HTR-8/SVneo (cell line): ENCODE measurements at places on chromosomes 11 and 22.

DNA sequence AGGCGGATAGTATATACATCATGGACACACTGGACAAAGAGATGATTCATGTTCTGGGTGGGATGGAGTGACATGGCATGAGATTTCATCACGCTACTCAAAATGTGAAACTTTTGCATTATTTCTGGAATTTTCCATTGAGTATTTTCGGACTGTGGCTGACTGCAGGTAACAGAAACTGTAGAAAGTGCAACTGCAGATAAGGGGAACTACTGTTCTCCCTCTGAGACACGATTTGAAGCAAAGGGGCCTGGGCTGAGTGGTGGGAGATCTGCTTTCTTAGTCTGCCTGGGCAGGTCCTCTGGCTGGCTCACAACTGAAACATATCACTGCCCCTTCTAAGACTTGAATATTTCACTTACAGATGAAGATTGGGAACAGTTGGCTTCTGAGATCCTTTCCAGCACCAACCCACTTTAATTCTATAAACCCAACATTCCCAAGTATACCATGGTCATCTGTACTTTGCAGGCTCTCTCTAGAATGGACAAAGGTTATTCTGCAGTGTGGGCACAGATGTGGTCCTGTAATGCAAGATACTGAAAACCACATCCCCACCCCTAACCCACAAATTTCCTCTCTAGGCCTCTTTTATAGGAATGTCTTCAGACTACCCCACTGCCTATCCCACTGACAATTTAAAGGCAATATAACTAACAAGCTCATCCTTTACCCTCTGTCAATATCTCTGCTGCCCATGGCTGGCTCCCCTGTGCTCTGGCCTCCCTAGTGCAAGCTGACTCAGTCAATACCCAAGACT, 121.1 kb downstream of the KCNC1 start:
- no peak for DNase-seq

DNA sequence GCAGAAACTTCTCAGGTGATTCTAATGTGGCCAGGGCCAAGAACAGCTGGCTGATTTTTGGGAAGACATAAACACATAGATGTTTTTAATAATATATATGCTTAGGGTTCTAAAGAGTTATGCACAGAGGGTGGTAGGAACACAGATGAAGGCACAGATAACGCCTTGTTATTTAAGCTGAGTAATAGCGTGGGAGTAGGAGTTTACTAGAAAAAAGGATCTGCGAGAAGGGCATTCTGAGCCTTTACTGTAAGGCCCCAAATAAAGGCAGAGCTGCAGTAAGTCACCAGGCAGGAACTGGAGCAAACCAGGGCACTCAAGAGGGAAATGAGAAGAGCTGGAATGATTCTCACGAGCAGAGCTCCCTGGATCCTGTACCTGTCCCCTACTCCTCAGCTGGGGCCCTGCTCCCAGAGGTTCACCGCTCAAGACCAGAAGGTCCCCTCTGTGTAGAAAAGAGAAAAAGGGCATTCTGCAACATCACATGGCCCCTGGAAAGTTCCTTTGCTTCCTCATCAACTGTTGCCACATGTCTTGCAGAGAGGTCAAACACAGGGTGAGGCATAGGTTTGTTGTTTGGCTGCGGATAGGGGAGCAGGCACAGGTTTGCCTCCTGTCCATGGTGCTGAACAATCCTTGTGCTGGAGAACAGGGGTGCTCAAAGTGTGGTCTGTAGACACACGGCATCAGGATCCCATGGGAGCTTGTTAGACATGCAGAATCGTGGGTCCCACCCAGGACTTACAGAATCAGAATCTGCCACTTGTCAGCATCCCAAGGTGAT, 125.7 kb downstream of the TENM4 start:
- no peak for DNase-seq

GRCh38 chr22:40258501-40258915, 80.8 kb downstream of the TNRC6B start:
- no peak for DNase-seq

DNA sequence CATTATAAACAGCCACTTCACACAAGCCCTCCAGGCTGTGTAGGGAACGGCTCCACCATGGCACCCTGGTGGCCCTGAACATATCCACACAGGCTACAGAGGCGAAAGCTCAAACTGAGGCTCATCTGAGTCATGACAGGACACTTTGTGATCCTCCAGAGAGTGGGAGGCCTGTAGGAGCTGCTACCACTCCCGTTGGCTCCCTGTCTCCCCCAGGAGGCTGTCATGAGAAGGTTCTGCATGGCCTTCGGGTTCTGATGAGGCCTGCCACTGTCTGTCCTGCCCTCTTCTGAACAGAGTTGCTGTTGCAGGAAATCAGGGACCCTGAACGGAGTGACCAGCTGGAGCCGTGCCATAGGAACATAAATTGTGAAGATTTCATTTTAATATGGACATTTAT, 23.8 kb upstream of the ALDH3B2 start:
- no peak for DNase-seq

DNA sequence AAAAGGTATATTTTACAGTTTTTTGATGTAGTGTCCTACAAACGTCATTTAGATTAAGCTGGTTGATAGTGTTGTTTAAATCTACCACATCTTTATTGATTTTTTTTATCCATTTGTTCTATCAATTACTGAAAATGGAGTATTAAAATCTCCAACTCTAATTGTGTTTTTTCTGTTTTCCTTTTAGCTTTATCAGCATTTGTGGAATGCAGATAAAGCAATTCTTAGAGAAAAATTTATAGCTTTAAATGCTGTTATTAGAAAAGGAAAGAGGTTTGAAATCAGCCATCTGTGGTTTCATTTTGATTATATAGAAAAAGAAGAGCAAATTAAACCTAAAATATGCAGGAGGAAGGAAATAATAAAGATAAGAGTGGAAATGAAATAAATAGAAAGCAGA, 39.4 kb upstream of the CBX6 start:
- no peak for DNase-seq

DNA sequence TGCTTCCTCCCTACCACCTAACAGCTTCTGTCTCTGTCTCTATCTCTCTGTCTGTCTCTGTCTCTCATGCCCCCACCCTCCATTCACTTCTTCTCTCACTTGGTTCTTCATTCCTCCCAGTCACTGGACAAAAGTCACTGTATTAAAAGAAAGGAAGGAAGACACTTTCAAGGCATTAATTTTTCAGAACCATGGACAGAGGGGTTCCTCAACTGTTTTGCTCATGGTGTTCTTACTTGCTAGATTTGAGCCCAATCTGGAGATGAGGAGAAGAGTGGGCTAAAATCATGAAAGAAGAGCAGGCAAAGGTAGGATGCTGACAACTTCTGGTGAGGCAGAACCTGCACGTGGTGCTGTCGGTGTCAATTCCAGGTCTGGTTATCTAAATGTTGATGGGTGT, 116.7 kb upstream of the LARGE1 start:
- no peak for DNase-seq

GRCh38 chr11:826836-827145, 928 bp upstream of the CRACR2B start:
- no peak for DNase-seq

DNA sequence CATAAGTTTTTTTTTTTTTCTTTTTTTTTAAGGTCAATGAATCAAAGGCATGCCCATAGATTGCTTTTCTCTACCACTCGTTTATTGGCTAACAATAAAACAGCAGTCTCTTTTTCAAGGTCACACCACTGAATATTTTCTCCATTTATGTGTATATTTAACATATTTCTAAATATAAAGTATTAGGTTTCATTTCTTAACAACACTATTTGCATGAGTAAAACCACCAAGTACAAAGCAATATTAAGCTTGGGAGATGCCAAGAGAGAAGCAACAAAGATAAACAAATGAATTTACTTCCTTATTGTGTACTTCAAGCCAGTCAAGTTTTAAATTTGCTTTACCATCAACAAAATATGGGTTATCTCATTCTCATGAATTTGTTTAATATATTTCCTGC, 708.9 kb upstream of the CCDC179 start:
- DNase-seq = no peak

GRCh38 chr22:46764779-46765485, 2.5 kb downstream of the TBC1D22A start:
- DNase-seq = no peak

DNA sequence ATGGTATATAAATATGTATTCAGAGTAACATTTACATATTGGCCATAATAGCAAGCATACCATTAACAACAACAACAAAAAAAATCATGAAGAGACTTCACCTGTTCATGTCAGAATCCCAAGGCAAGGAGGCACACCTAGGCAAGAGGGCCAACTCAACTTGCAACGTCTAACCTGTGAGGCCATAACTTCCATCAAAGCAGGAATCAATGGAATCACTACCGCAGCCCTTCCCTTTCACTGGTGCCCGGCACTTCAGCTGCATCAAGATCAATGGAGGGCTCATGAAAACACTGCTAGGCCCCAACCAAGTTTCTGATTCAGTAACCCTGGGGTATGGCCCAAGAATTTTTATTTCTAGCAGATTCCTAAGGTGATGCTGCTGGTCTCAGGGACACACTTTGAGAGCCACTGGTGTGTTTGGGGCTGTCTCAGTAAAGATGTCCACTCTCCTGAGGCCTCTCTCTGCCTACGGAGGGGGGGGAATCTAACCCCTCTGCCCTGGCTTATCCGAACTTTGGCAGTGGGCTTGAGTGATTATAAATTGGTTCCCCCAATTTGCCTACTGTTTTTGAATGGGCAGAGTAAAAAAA, 8.0 kb downstream of the ZFTA start:
- DNase-seq = no peak

GRCh38 chr22:38401336-38402084, 53.5 kb downstream of the KCNJ4 start:
- no peak for DNase-seq

DNA sequence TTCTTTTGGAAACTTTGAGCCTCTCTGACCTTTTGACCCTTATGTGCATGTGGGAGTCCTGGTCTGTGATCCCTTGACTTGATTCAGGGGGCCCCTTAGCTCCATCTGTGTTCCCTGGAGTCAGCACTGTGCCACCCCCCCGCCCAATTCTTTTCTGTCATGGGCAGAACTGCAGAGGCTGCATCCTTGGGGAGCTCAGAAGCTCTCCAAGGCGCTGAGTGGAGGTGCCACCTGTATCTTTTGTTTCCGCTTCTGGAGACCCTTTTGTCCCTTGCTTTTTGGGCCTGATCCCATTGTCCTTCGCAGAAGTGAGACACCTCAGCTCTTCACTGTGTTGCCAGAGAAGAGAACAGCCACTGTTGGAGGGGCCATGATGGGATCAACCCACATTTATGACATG, 2.4 kb upstream of the PACS1 start:
- no peak for DNase-seq

DNA sequence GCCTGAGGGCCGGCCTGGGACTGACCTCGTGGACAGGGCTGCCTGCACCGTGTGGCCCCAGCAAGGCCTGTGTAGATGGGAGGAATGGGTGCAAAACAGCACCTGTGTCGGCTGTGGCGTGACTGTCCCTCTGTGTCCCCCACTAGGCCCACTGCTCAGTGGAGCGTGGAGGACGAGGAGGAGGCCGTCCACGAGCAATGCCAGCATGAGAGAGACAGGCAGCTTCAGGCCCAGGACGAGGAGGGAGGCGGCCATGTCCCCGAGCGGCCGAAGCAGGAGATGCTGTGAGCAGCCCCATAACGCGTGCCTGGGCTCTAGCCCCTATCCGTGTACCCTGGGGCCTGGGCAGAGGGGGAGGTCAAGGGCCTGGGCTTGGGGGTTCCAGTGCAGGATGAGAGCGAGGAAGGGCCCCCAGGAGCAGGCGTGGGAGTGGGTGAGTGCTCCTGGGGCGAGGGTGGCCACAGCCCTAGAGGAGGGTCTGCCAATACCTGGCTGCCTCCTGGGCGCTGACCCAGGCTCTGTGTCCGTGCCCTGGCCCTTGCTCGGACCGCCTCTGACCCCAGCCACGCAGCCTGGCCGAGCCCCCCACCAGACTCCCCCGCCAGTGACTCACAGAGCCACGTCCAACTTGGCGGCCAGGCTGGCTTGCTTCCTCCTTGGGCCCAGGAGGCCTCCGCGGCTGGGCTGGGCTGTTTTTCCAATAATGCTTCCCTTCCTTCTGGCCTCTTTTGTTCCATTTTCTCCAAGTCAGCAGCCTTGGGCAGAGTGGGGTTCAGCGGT, 11.6 kb downstream of the PRR33 start:
- no peak for DNase-seq

DNA sequence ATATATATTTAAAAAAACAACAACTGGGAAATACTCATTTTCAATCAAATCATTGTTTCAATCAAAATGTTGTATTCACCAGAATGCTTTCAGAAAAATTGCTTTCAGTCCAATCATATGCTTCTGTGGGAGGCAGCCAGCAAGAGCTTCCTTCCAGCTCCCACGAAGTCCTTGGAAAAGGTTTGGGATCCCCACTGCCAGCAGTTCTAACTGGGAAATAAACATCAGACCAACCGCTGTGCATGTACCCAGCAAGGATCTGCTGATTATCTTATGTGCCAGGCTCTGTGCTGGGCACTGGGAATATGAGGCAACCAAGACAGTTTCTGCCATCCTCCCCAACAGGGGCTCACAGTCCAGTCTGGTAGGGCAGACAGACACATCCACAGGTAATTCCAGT, 10.8 kb downstream of the RPS13 start:
- DNase-seq = no peak

GRCh38 chr22:43293655-43294392, 49.3 kb downstream of the SCUBE1 start:
- DNase-seq = no peak

DNA sequence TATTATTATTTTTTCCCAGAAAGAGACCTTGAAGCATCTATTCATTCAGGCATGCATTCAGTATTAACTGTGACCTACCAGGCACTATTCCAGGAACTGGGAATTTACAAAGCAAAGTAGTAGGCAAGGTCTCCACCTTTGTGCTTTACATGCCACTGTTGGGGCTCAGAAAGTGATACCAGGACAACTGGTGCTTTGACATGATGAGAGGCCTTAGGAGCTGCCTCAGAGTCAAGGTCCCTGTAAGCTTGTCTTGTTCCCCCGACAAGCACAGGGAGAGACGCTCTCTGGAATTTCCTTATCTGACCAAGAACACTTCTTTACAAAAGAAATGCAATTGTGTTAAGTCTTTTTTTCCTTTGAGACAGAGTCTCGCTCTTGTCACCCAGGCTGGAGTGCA, 2.3 kb upstream of the HMOX1 start:
- DNase-seq = no peak

DNA sequence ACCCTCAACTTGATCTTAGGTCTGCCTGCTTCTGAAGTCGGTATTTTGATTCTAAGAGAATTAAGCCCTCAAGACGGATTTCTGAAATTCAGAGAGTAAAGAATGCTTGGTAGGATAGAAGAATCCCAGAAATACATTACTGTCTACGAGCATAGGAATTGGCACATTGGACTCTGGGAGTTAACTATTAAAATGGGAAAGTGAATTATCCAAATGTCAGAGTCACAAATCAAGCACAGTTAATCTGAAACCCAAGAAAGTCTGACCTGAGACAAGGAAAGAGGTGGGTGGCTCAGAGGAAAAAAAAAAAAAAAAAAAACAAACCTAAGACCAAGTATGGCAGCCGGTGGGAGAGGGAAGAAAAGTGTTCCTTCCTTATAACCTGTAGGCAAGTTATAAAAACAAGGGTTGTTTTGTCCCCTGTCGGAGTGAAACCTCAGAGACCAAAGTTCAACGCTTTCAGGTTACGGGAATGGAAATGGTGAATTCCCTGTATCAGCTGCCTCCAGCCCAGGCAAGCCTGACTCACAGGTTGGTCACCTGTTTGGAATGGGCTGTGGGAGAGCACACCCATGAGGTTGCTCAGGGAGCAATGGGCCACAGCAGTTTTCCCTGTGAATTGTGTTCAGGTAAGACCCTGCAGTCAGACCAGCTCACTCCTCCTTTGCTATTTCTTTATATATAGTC, 139.0 kb downstream of the ETS1 start:
- DNase-seq = no peak

- DNase-seq = no peak
Measured at GRCh38 chr11:44255406-44256071, 54.4 kb downstream of the ALX4 start.
